ENCODE measurements at places on chromosomes 7 and 10. TPM values are rescaled to one million over a fixed set of nuclear protein-coding genes. Genes with fewer than 3 reads are reported as not detected.

GRCh38 chr10:117543225-117544003, 868 bp downstream of the EMX2 start:
- no peak for DNase-seq

CPXM2 gene
- total RNA-seq = 10.2 TPM

GRCh38 chr10:132366499-132366898, 30.5 kb upstream of the PWWP2B start:
- no peak for DNase-seq

DNA sequence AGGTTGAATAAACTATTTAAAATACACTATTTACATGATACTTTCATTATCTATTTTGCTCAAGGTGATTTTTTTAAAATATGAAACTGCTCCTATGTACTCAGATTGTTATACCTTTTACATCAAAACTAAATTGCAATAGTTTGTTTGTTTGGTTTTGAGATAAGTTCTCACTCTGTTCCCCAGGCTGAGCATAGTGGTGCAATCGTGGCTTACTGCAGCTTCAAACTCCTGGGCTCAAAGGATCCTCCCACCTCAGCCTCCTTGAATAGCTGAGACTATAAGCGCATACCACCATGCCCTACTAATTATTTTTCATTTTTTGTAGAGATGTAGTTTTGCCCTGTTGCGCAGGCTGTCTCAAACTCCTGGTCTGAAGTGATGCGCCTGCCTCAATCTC, 12.7 kb downstream of the TAS2R60 start:
- no peak for DNase-seq

DNA sequence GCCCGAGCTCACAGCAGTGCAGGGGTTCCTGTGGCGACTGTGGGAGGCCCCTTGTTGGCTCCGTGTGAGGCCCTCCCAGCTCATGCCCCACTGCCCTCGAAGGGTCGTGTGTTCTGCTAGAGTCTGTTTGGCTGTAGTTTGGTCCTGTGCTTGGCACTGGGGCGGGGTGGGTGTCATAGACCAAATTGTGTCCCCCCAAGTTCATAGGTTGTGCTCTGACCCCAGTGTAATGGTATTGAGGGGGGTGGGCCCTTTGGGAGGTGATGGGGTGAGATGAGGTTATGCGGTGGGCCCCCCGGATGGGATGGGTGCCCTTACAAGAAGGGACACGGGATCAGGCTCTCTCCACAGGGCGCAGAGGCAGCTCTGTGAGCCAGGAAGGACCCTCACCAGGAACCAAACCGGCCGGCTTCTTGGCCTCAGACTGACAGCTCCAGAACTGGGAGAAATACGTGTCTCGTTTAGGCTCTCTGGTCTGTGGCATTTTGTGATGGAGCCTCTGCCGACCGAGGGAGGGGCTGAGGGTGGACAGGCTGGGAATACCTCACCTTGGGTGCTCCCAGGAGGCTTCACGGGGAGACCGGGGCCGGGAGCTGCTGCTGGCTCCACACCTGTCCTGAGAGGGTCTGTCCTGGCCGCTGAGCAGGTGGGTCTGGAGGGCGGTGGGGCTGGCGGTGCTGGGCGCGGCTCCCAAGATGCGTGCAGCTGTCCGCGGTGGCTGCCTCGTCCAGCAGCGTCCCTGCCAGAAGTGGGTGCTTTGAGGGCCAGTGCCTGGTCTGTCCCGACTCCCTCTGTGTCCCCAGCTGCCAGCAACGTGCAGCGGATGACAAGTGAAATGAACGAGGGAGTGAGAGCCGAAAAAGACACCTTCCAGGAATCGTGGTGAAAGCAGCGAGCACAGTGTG, 89.4 kb downstream of the INPP5A start:
- DNase-seq = no peak

BICC1 gene
- total RNA-seq = 2.5 TPM

TMEM196 gene
- total RNA-seq = not detected

DNA sequence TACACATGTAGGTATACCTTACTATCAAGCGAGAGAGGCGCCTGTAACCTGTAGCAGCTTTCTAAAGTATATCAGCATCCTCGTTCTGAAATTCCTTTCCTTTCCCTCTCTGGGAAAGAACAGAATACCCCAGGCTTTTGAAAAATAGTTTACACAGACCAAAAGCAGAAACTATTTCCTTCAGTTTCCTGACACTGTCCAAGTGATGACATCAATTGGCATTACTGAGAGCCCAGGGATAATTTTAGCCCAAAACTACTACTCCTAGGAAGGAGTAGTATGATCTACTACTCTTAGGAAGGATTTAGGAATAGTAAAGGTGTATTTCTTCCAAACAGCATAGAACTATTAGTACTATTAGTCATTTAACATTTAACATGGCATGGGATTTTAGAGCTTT, 6.0 kb downstream of the GNG11 start:
- no peak for DNase-seq

DNA sequence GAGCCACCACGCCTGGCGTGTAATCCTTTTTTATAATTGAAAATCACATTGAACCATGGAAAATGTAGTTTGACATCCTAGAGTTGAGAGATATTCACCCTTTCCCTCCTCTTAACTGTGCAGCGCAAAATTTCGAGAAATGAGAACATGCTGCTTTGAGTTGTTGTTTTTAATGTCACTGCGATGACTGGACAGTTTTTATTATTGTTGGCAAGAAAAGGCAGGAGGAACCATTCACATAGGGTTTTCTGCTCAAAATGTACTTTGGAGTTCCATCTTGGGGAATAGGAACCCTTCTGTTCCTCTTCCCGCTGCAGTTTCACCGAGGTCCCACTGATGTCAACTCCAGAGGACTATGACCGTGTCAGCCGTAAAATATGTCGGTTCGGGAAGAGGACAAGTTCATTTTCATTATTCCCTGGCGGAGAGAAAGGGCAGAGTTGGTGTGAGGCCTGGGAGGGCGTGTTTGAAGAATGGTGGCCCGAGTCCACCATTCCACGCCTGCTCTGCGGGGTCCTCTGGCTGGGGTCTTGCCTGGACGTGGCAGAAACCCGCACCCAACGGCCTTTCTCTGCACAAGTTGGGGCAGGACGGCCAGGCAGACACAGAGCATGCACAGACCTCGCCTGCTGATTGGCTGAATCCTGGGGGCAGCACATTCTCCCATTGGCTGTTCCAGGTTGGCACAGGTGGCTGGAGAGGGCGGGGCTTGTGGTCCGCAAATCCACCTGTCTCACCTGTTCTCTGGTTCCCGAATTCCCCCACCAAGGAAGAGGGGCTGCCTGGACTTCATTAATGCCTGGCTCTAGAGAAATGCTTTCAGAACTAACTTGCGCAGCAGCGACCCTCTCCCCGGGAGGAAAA, 105.1 kb upstream of the TCF7L2 start:
- DNase-seq = no peak

DNA sequence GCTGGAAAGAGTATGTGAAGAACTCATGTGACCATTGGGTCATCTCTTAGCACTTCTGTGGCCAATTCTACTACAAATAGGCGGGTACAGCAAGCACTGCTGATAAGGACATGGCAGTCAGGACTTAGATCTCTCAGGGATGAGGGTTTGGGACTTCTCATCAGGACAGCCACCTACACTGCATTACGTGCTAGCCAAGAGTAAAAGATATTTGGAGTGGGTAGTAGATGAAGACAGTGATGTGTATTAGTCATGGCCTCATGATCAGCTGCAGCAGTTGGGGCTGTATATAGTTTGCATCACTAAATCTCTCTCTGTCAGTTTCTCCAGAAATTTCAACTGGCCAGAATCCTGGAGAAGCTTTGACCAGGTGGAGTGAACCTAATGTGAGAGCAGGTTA, 9.2 kb downstream of the TAS2R60 start:
- DNase-seq = no peak

GRCh38 chr10:23344241-23344841, at the start of gene C10orf67:
Gene C10orf67, minus strand, starts transcription at chr10:23344797. Its CDS starts 23 bp downstream, at chr10:23344774.
- peak; percentile 31 for DNase-seq

- no peak for DNase-seq
Measured at GRCh38 chr10:4685904-4686643, 139.9 kb upstream of the AKR1E2 start.

DNA sequence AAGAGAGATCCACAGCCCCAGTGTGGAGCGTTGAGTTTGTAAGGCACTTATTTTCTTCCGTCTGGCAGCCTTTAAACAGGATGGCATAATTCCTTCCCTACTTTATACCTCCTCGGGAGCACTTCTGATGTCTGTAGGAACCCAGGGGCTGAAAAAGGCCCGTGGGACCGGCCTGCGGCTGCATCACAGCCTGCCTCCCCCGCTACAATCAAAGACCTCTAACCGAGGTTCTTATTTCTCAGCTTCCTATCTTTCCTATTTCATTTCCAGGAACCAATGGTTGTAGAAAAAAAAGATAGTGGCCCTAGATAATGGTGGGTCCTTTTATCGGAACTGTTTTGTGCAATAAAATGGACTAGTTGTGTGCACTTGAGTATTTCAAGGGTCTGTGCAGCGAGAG, 4.1 kb upstream of the CTBP2 start:
- no peak for DNase-seq

GRCh38 chr7:100604028-100604975, 2.1 kb downstream of the PCOLCE start:
- peak; percentile 82 for DNase-seq

DNA sequence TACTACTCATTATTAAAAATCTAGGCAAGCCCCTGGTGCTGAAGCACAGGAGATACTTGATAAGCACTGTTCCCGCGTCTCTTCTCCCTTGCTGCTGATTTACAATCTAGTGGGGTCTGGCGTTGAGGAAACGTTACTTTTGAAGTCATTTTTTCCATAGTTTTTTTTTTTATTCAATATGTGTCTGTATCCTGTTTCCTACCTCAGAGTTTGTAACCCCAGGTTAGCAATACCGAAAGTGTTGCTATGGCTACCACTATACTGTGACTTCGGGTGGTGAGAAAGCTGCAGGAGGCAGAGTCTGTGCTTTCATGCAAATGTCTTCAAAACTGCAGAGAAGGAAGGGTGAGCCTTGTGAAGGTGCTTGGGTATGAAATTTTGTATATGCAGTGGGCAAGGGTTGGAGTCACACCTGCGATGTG, 458.8 kb upstream of the GHITM start:
- DNase-seq = no peak

COX19 gene
- 30.2 TPM for total RNA-seq

- no peak for DNase-seq
Measured at GRCh38 chr7:135389971-135390370, 119.9 kb downstream of the CNOT4 start.

- no peak for DNase-seq
Measured at GRCh38 chr10:77032188-77032570, 605.4 kb downstream of the KCNMA1 start.

DNA sequence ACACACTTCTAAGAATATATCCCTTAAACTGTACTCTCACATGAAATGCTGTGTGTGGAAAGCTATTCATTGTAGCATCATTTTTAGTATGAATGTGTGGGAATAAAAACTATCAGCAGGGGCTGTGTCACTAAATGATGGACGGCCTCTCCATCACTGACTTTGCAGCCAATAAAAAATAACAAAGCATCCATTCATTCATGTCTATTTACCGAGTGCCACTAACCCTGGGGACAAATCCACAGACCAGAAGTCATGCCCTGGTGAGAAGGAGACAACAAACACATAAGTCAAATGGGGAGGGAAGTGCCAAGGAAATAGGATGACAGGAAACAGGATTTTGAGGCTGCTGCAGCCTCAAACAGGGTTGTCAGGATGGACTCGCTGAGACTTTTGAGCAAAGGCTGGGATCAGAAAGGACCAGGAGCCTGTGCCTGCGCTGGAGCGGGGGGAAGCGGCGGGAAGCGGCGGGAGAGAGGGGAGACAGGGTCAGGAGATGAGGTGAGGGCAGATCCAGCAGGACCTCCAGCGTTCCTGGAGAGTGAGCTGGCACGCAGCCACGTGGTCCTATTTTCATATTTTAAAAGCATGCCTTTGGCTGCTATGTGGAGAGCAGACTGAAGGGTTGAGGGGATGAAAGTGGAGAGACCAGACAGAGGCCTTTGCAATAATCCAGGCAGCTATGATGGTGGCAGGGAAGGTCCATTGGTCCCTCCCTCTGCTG, 2.2 kb upstream of the NOM1 start:
- DNase-seq = no peak
